SK-N-MC (cell line): ENCODE measurements at places on chromosomes 11 and 22.

GRCh38 chr11:122030286-122030685 lies 85.7 kb downstream of the BLID start:
- DNase-seq: no peak

DNA sequence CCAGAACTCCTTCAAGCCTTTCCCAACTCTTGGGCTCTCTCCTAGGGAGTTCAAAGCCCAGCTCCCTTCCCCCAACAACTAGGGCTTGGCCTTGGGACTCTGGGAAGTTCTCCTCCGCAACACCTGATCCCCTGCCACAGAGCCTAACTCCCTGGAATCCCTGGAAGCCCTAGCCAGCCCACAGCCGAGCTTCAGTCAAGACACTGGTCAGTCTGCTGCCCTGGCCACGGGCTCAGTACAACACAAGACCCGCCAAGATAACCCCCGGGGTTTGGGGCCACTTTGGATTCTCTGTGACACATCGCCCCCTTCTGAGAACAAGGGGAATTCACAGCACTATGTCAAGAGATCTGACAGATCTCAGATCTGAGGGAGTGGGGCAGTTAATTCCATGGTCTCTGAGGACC lies 58.3 kb downstream of the SLC22A12 start:
- DNase-seq: no peak

- DNase-seq: no peak
Observed at GRCh38 chr11:117822074-117823033, 2.2 kb downstream of the FXYD2 start.

DNA sequence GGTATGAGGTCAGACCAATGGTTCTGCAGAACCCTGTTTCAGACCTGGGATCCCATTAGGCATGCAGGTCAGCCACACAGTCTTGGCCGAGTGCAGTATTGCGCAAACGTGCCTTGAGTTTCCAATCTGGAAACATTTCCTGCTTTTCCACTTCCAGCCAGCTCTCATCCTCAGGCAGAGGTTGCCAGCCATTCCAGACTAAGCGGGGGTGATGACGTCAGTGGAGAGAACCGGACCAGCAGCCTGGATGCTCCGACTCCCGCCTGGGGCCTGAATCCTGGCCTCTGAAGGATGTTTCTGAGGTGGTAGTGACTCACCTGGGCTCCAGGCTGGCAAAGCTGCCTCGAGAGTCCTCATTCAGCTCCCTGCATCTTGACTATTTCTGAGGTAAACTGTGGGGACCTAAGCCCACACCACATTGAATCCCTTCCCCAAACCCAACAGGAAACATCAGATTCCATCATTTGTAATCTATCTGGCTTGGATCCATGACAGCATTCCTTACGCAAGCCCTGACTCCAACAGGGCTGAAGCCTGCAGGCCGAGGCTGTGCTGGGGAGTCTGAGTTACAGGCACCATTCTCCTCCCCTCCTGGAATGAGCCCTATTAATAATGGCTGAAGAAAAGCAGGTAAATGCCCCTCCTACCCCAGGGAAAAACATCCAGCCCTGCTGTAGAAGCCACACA lies 83.0 kb downstream of the ABTB2 start:
- no peak for DNase-seq

DNA sequence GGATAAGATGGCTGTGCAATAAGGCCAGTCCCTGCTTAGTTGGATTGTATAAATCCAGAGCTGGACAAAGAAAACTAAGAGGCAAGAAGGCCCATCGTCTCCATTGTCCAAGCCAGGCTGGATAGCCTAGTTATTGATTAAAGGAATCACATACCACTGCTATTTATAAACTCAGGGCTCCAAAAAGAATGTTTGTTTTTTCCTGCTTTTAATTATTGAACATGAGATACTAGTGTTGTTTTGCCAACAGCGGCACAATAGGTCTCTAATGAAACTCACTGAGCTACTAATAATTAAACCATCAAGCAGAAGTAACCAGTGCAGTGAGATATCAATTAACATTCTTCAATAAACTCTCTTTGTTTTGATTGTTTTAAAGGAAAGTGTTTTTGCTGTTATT lies 259.7 kb downstream of the INSC start:
- DNase-seq: no peak
